ENCODE measurements at places on chromosomes 7 and 10. TPM values are rescaled to one million over a fixed set of nuclear protein-coding genes. Genes with fewer than 3 reads are reported as not detected.

DNA sequence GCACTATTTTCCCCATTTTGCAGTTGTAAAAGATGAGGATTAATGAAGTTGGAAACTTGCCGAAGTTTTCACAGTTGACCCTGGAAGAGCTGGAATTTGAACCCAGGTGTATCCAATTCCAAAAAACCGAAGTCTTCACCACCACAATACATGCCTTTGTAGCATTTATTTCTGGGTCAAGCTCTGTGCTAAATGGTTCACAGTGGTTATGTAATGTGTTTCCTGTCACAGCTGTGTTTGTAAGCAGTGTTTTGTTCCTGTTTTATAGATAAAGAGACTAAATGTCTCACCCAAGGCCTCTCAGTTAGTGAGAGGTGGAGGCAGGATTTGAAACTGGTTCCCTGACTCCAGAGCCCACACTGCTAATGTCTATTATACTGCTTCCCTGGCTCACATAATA is 17.6 kb downstream of the SFTPA2 start:
- H3K36me3 ChIP-seq, result no peaks in the 10 kb centered on the region
- H3K4me3 ChIP-seq, result no peak overlapping the region
- no peak overlapping the region for H3K27ac ChIP-seq
- DNase-seq, result no peak
- no peaks in the 10 kb centered on the region for H3K4me1 ChIP-seq
- no peaks in the 10 kb centered on the region for H3K27me3 ChIP-seq

DNA sequence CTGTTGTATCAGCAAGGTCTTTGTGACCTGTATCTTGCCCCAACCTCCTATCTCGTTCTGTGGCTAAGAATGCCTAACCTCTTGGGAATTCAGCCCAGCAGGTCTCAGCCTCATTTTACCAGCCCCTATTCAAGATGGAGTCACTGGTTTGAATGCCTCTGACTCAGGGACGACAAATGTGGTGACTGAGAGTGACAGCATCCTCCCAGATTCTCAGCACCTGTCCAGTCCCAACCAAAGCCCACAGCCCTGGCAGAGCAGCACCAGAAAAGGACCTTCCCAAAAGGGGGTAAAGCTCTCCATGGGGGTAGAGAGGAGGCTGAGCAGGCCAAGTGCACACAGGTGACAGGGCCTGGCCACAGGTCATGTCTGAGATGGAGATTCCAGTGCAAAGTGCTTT is 35.4 kb upstream of the GPAM start:
- H3K36me3 ChIP-seq, result no peaks in the 10 kb centered on the region
- H3K4me3 ChIP-seq, result no peak overlapping the region
- peaks cover 18% of the 10 kb centered on the region for H3K4me1 ChIP-seq

DNA sequence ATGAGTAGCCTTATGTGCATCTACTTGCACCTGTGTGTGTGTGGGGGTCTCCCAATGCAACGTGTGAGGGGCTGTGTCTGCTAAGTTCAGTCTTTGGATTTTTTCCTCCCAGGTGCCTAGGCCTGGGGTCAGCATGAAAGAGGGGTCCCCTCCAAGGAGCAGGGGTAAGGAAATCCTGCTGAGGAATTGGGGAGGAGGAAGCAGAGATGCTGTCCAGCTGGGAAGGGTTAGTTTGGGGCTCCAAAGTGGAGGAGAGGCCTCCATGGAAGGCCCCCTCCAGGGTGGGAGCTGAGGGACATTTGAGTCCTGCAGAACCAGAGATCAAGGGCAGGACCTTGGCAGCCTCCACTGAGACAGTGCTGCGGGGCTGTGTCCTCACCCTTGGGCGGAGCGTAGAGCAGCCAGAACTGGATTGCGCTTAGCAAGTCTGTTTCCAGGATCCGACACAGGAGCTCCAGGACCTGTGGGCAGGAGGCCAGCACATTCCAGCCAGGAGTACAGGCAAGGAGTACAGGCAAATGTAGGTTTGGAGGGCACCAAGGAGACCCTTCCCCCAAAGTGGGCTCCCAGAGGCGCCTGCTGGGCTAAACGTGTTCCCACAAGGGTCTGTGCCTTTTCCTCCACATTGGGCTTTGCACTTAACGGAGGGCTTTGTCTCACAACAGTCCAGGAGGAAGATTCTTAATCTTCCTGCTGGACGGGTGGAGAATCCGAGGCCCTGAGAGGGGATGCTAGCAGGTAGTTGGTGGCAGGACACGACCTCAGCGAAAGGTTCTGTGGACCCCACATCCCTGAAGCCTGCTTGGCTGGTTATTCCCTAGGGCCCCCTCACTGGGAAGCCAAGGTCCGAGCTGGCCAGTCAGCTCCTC is 10.1 kb downstream of the TBATA start:
- DNase-seq, result no peak
- H3K27me3 ChIP-seq, result no peaks in the 10 kb centered on the region
- H3K36me3 ChIP-seq, result no peaks in the 10 kb centered on the region
- H3K27ac ChIP-seq, result no peak overlapping the region
- H3K4me1 ChIP-seq, result no peaks in the 10 kb centered on the region

Gene ZNF800
- 40.5 TPM for total RNA-seq

DNA sequence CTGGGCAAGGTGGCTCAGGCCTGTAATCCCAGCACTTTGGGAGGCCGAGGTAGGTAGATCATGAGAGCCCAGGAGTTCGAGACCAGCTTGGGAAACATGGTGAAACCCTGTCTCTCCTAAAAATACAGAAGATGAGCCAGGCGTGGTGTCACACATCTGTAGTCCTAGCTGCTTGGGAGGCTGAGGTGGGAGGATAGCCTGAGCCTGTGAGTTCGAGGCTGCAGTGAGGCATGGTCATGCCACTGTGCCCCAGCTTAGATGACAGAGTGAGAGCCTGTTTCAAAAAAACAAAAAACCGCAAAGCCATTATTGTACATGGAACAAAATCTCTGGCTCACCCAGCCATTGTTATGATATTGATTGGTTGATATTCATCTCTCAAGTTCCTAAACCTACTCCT is 53.7 kb downstream of the KMT2E start:
- H3K4me3 ChIP-seq, result no peak overlapping the region
- H3K27ac ChIP-seq, result no peak overlapping the region
- no peaks in the 10 kb centered on the region for H3K4me1 ChIP-seq
- peaks cover 75% of the 10 kb centered on the region for H3K36me3 ChIP-seq
- no peak for DNase-seq
- no peaks in the 10 kb centered on the region for H3K27me3 ChIP-seq

- no peak overlapping the region for H3K4me3 ChIP-seq
- H3K27me3 ChIP-seq, result no peaks in the 10 kb centered on the region
- DNase-seq, result no peak
Measured at GRCh38 chr10:25457552-25457951, 282.8 kb downstream of the GPR158 start.

DNA sequence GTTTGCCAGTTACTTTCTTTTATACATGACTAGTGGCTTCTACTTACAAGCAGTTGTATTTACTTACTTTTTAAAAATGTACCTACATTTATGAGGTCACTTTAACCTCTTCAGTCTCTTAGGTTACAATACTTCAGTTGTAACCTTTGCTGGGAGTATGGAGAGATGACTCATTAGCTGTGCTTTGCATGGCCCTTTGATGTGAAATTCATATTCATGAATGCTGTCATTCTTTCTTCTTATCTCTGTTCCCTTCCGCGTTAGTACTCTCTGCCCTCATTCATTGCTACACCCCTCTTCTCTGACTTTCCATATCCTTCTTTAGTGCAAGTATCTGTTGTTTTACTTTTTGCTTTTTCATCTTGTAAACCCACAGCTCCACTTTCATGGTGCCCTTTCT is 164.3 kb downstream of the BMPER start:
- no peak overlapping the region for H3K4me3 ChIP-seq
- DNase-seq, result no peak
- H3K27ac ChIP-seq, result no peak overlapping the region
- no peaks in the 10 kb centered on the region for H3K4me1 ChIP-seq
- no peaks in the 10 kb centered on the region for H3K27me3 ChIP-seq
- no peaks in the 10 kb centered on the region for H3K36me3 ChIP-seq

Gene AMZ1
- total RNA-seq, result 5.9 TPM

DNA sequence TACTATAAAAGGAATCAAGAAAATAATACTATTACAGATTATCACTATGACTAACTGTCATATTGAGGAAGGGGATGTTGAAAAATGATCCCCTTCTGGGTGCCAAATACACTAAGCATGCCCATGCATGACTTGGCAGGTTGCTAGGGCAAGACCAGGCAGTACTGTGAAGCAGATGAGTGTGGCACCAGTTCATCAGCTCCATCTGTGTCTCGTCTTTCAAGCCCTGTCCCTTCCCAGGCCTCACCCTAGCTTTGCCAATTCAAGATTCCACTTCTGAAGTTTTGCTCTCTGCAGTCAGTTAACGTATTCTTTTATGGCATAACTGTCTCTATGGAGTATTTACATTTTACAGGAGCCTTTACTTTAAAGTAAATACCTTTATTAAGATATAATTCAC is 135.6 kb upstream of the HPS1 start:
- no peaks in the 10 kb centered on the region for H3K36me3 ChIP-seq
- H3K4me3 ChIP-seq, result no peak overlapping the region

Gene KCNH2
- 0.12 TPM for total RNA-seq

- no peak overlapping the region for H3K27ac ChIP-seq
- peaks cover 19% of the 10 kb centered on the region for H3K4me1 ChIP-seq
Measured at GRCh38 chr7:44374007-44374763, 48.8 kb upstream of the CAMK2B start.

DNA sequence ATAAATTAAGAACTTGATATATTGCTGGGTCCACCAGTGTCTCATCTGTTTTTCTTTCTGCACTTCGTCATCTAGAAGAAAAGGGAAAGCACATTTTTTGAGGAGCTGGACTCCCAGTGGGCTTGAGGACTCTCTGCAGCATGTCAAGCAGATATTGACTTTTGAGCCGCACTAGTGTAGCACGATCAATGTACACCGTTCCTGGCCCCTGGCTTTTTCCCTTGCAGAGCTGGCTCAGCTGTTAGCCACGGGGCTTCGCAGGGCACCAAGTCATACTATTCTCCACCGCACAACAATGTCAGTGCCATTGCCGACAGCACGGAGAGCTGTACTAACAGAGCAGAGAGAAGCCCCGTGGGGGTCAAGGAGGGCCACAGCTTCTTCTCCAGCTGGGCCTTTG is 235.4 kb upstream of the HABP2 start:
- DNase-seq, result no peak
- peaks cover 6% of the 10 kb centered on the region for H3K27me3 ChIP-seq
- H3K27ac ChIP-seq, result no peak overlapping the region

Gene MYO1G
- 154 TPM for total RNA-seq

Gene PRRT4
- not detected for total RNA-seq

DNA sequence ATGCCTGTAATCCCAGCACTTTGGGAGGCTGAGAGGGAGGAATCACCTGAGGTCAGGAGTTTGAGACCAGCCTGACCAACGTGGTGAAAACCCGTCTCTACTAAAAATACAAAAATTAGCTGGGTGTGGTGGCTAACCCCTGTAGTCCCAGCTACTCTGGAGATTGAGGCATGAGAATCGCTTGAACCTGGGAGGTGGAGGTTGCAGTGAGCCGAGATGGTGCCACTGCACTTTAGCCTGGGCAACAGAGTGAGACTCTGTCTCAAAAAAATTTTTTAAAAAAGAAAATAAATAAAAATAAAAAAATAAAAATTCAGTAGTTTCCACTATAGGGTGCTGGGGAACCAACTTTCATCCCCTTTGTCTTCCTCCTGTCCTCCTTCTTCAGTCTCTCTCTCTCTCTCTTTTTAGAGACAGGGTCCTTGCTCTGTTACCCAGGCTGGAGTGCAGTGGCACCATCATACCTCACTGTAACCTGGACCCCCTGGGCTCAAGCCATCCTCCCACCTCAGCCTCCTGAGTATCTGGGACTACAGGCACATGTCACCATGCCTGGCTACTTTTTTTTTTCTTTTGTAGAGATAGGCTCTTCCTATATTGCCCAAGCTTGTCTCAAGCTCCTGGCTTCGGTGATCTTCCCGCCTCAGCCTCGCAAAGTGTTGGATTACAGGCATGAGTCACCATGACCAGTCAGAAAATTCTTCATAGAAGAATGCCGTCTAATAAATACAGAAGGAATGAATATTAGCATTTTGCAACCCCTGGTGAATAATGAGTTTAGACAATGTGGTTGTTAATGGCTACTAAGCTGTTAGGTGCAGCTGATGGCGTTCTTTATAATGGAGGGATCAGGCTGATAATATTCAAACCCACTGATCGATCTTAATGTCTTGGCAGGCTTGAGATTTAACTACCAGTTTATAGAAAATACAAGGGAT is 20.6 kb downstream of the RBM20 start:
- no peak for DNase-seq
- H3K27ac ChIP-seq, result no peak overlapping the region
- H3K4me1 ChIP-seq, result no peaks in the 10 kb centered on the region
- no peaks in the 10 kb centered on the region for H3K36me3 ChIP-seq
- no peak overlapping the region for H3K4me3 ChIP-seq
- peaks cover 8% of the 10 kb centered on the region for H3K27me3 ChIP-seq

Gene SFTPA1
- not detected for total RNA-seq

Gene THSD7A
- not detected for total RNA-seq

- H3K27me3 ChIP-seq, result peaks cover 19% of the 10 kb centered on the region
- no peaks in the 10 kb centered on the region for H3K4me1 ChIP-seq
- H3K27ac ChIP-seq, result no peak overlapping the region
- DNase-seq, result no peak
- no peak overlapping the region for H3K4me3 ChIP-seq
- no peaks in the 10 kb centered on the region for H3K36me3 ChIP-seq
Measured at GRCh38 chr10:123274306-123275135, 120.3 kb downstream of the BUB3 start.

DNA sequence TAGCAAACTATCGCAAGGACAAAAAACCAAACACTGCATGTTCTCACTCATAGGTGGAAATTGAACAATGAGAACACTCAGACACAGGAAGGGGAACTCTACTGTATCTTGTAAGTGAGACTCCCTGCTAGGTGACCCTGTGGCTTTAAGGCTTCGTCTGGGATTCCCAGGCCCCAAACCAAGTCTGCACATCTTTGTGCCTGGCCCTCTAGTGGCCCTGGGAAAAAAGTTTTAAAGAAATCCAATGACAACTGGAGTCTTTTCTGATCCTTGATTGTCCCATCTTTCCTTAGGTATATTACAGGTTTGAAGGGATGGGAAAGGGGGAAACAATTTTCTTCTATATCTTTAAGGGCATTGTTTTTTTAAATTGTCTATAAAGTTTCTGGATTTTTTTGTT is 10.6 kb upstream of the LIPM start:
- no peak overlapping the region for H3K4me3 ChIP-seq
- no peaks in the 10 kb centered on the region for H3K4me1 ChIP-seq
- DNase-seq, result no peak
- no peak overlapping the region for H3K27ac ChIP-seq

Gene TEX36
- total RNA-seq, result not detected

Gene TMEM139
- total RNA-seq, result 0.34 TPM

Gene ST8SIA6
- 0.13 TPM for total RNA-seq
